ENCODE measurements at places on chromosomes 2 and 18.

DNA sequence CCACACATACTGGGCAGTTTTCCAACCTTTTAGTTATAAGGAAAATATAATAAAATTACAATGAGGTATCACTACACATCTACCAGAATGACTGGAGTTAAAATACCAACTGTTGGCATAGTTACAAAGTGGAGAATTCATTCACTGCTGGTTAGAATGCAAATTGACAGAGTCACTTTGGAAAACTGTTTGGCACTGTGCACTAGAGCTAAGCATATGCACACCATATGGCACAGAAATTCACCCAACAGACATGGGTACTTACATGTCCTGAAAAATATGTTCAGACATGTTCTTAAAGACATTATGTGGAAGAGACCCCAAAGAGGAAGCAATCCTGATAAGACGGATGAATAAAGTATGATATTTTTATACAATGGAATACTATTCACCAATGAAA is 686.1 kb upstream of the RAB6C start:
- no peak for DNase-seq

GRCh38 chr2:15942711-15943345 is 2.5 kb downstream of the MYCN start:
- DNase-seq, result no peak

DNA sequence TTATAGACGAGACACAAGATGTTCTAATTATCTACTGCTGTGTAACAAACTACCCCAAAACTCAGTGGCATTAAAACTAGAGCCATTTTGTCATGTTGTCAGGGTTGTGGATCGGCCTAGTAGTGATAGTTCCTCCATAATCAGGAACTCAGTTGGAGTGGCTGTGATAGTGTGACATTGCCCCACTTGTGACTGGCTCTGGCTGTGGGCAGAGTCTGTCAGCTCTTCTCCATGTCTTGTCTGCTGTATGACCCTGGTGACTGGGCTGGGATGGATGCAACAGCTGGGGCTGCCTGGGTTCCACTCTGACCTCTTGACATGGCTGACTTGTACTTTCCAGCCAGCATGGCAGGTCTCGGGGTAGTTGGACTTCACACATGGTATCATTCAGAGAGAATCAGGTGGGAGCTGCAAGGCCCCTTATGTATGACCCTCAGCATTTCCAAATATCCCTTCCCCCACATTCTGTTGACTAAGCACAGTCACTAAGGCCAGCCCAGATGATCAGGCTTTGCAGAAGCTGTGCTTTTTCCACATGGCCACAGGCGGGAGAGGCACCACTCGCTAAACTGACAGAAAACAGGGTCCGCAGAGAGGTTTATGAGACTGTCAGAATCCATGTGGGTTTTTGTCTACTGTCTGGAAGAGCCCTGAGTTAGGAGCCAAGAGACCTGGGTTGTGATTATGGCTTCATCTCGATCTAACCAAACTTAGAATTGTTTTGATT is 50.3 kb downstream of the SETBP1 start:
- DNase-seq, result no peak

GRCh38 chr18:36247036-36247435 is 50.5 kb upstream of the FHOD3 start:
- no peak for DNase-seq

GRCh38 chr18:59846814-59847490 is 52.8 kb upstream of the PMAIP1 start:
- DNase-seq, result peak; percentile 26
